ENCODE measurements at places on chromosomes 1 and 21.
A peak's percentile ranks its signal among the peaks of the same experiment; 100 is the strongest.

DNA sequence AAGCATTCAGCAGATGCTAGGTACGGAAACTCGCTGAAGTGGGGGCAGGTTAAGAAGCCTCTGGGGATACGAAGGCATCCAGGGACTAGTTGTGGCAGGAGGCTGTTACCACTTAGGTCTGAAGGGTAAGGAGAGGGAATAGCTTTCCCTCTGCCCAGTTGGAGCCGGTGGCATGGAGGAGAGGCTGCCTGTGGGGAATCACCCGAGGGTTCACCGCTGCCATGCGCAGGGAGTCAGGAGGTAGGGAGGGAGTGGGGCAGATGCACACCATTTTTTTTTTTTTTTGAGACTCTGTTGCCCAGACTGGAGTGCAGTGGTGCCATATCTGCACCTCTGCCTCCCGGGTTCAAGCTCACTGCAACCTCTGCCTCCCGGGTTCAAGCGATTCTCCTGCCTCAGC lies 6.1 kb downstream of the PCSK9 start:
- DNase-seq = no peak

- DNase-seq = no peak
Measured at GRCh38 chr1:153800516-153800915, 25.3 kb downstream of the SLC27A3 start.

DNA sequence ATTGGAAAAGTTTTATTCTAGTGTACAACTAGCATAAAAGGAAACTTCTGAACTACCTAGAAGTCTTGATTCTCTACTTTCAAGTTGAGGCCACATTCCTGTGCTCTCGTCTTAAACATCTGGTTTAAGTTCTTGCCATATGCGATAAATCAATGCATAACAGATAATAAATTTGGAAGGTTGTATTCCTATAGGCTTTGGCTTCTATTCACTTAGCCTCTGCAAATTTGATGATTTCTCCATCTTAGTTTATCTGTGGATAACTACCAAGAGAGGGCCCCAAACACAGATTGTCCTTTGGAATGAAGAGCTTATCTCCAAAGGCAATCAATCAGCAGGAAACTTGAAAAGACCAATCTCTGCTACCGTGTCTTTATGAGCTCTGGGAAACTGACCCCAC lies 11.7 kb upstream of the RNF2 start:
- DNase-seq = no peak

- DNase-seq = no peak
Measured at GRCh38 chr1:165954940-165955339, 127.5 kb downstream of the UCK2 start.

DNA sequence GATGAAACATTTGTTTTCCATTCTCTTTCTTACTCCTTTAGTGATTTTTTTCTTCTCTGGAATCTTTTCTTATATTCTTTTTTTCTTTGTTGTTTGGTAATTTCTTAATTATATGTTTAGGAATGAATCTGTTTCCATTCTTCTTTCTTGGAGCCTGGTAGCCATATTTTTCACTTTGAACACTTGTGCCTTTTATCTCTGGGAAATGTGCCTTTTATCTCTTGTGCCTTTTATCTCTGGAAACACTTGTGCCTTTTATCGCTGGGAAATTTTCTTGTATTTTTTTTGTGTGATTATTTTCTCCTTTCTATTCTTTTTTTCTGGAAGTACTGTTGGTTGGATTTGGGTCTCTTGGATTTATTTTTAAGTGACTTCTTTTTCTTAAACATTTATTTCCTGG lies 118.2 kb downstream of the LEPR start:
- no peak for DNase-seq

DNA sequence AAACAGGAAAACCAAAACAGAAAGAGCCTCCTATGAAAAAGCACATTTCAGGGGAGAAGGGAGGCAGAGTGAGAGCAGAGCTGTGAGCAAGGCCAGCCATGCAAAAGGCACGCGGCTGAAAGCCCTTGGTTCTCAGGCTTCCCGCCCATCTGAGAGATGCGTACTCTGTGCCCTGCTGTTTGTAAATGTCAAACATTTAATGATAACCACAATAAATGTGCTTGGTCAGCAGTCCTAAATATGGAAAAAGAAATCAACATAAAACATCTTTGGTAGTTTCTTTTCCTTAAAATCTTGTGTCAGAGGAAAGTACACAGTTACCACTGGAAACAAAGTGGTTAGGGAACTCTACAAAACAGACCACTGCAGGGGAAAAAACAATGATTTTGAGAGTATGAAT lies 283.1 kb downstream of the DSCAM start:
- peak; percentile 21 for DNase-seq

DNA sequence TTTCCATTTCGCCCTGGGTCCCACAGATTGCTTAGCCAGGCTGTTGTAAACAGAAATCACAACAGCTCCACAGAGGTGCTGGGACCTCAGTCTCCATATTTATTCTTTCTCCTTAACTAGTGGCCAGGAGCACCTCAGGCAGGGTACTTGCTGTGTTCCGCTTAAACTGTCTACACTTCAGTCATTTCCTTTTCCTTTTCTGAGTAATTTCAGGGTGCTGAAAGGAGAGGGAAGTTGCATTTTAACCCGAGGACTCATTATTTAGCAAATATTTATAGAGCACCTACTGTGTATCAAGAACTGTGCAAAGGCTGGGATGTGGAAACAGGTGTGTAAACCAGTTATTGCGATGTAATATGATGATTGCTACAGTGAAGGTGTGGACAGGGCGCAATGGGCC lies 41.9 kb downstream of the ACP6 start:
- peak; percentile 9 for DNase-seq

DNA sequence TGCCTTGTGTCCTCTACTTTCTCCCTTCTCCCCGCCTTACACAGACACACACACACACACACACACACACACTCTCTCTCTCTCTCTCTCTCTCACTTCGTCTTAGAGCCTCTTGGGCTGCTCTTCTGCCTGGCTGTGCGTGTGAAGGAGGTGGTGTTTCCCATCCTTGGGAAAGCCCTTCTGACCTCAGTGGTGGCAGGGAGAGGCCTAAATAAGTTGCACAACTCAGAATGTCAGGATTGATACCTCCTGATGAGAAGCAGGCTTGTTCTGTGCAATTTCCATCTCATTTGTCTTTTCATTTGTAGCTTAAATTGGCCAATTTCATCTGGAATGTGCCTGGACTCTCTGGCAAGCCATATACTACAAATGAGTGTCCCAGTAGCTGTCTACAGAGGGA lies 25.0 kb downstream of the LRRN2 start:
- DNase-seq = no peak

GRCh38 chr1:99963041-99963795 lies 6.6 kb upstream of the SLC35A3 start:
- no peak for DNase-seq

- no peak for DNase-seq
Measured at GRCh38 chr1:1352786-1353388, 3.7 kb upstream of the DVL1 start.

GRCh38 chr1:91026777-91027176 lies 4.9 kb upstream of the ZNF644 start:
- DNase-seq = no peak

DNA sequence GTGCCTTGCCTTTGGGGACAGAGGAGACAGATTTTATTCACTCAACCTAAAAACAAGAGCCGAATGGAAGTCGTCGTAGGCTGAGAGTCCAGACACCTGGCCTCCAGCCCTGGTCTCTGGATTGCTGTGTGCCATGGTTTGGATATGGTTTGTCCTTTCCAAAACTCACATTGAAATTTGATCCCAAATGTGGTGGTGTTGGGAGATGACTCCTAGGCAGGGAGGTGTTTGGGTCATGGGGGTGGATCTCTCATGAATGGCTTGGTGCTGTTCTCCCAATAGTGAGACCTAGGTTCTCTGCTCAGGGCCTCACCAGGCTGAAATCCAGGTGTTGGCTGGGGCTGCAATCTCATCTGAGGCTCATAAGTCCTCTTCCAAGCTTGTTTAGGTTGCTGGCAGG lies 75.5 kb downstream of the FOXD2 start:
- no peak for DNase-seq

DNA sequence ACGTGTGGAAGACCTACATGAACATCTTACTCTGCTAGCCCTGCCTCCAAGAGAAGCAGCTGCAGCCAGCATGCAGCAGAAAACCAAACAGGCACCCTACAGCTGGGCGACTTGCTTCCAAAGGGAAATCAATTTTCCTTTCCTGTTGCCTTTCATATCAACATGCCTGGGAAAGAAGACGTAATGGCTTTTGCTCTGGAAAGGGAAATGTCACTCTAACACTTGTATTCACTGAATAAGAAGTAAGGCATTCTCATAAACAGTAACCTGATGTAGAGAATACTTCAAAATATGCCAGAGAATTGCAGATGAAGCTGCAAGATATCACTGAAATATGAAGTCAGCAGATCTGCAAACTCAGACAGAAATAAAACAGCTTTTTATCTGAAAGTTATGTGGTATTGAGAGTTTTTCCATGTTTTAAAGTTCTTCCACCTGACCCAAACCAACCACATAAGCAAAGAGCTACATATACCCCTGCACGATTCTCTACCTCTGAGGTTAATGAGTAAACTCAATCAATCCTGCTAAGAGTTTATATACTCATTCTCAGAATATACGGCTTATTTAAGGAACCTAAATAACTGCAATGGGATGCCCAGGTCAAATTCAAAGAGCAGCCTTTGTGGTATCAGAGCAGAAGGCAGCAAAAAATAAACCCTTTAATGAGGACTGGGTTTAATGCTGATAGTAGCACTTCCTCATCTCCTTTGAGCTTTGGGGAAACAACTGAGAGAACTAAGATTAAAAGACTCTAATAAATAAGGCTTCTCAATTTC lies 150.9 kb downstream of the RERE start:
- no peak for DNase-seq

Measured in suppressor macrophage treated with lipopolysaccharide for 4 hours (primary cell).